OCI-M1 (cell line): ENCODE measurements at places on chromosomes 7 and 10.

GRCh38 chr7:73622909-73623797 is 1.2 kb downstream of the MLXIPL start:
- peak; percentile 95 for DNase-seq

- DNase-seq: no peak
Observed at GRCh38 chr10:118903251-118903650, 126.3 kb upstream of the NANOS1 start.

DNA sequence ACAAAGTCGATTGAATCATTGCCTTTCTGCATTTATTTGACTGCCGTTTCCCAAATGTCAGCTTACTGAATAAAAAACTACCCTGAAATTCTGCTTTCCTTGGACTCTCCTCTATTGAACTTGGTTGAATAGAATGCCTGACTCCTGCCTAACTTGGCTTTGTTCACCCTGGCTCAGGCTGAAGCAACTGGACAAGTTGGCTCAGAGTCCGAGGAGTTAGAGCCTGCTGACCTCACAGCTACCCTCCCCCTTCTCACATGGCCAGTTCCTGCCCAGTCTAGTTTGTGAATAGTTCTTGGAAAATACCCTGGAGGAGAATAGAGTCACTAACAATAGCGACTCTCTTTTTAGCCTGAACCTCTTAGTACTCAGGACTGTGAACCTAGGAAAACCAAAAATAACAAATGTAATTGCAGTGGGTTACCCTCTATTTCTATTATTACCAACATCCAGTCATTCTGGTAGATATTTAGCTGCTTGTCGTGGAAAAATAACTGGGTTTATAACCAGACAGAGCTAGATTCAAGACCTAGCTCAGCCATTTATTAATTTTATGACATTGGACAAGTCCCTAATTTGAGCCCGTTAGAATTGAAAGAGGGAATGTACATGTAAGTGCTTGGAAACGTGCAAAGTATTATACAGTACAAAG is 17.3 kb upstream of the NRBF2 start:
- DNase-seq: peak; percentile 40

DNA sequence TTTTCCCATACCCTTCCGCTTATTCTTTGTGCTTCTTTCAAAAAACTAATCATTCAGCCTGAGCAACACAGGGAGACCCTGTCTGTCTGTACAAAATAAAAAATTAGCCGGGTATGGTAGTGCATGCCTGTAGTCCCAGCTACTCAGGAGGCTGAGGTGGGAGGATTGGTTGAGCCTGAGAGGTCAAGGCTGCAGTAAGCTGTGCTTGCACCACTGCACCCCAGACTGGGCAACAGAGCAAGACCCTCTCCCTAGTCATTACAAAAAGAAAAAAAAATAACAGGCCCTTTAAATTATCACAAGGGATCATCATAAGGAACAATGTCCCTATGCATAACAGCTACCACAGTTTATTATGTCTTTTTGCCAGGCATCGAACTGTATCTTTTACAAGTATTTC is 119.6 kb downstream of the TRIM24 start:
- no peak for DNase-seq

DNA sequence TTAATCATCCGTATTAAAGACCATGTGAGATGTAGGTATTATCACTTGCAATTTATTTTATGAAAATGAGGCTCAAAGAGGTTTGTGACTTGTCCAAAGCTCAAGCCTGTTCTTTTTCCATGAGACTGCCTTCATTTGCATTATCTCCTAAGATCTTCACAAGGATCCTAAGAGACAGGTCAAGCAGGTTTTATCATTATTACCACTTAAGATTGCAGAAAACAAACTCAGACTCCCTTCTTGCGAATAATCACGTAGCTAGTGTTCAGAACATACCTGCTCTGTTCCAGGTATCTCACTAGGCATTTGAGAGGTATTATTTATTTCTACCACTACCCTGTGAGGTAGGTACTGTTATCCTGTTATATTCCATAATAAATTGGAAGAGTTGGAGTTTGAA is 64.8 kb downstream of the ZNRF2 start:
- DNase-seq: peak; percentile 53

DNA sequence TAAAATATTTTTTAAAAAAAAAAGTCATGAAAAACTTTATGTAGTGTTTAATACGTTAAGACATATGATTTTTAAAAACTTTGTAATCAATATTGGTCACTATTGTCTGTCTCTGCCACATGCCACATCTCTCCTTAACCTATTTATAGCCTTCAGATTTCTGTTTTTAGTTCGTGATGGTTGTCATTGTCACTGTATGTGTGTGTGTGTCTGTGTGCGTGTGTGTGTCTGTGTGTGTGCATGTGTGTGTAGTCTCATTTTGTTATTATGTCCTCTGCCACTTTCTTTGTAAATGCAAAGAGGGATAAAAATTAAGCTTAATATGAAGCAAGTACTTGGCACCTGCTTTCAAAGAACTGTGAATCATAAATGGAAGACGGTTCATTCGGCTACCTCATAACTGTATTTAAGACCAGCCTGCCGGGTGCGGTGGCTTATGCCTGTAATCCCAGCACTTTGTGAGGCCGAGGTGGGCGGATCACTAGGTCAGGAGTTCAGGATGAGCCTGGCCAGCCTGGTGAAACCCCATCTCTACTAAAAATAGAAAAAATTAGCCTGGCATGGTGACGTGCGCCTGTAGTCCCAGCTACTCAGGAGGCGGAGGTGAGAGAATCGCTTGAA is 354.0 kb downstream of the ARL4A start:
- DNase-seq: no peak

DNA sequence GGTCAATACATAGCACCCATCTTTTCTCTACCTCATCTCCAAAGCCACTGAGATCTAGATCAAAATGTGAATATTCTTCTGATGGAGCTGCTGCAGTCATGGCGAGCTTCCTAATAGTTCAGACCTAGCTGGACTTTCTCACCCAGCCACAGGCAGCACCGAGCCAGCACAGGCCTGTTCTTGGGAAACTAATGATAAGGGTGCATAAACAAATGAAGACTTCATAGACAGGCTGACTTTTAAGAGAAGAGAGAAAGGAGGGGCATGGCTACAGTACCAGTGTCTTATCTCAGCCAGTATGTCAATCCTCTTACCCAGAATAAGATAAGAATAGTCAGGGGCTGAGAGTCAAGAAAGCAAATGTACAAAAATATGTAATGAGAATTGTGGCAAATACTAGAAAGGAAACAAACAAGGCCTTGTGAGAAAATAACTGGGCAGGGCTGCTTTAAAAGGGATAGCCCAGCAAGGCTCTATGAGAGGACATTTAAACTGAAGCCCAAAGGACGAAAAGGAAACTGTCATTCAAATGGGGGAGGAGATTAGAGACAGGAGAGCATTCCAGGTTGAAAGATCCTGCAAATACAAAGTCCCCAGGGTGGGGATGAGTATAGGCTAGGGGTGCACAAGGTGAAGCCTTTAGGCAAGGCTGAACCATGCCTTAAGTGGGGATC is 21.8 kb upstream of the CDK14 start:
- peak; percentile 69 for DNase-seq

DNA sequence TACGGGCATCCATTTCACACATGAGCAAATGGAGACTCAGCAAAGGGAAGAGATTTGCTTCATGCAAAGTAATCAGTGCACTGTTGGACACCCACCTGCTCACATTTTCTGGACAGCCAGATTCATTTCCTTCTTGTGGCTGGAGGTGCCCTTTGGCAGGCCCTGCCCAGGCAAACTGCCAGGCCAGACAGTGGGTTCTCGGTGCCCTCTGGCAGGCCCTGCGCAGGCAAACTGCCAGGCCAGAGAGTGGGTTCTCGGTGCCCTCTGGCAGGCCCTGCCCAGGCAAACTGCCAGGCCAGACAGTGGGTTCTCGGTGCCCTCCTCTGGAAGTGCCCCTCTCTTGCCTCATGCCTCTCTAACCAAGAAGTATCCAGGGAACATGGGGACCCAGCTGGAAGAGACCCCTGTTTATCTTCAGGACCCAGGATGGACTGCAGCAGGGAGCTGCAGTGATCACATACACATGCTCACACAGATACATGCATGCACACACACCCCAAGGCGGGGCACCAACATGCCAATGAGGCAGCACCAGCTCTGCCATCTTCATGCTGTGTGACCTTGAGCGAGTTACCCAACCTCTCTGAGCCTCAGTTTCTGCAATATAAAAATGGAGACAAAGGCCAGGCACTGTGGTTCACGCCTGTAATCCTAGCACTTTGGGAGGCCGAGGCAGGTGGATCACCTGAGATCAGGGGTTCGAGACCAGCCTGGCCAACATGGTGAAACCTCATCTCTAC is 67.1 kb downstream of the OAT start:
- no peak for DNase-seq

- DNase-seq: no peak
Observed at GRCh38 chr7:90250601-90251303, 5.8 kb downstream of the CFAP69 start.

DNA sequence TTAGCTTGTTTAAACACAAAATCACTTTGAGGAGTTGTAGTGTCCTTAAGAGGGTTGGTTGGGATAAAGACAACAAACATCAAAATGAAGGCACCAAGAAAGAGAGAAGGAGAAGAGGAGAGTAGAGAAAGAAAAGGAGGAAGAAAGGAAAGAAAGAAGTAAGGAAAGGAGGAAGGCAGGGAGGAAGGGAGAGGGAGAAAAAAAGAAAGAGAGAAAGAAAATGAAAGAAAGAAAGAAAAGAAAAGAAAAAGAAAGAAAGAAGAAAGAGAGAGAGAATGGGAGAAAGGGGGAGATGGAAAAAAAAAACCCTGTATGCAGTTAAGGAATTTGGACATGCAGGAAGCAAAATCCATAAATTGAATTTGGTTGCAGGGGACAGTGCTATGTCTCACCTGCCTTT is 635.4 kb upstream of the FZD8 start:
- DNase-seq: no peak

GRCh38 chr10:74898201-74898976 is 72.0 kb downstream of the KAT6B start:
- no peak for DNase-seq

DNA sequence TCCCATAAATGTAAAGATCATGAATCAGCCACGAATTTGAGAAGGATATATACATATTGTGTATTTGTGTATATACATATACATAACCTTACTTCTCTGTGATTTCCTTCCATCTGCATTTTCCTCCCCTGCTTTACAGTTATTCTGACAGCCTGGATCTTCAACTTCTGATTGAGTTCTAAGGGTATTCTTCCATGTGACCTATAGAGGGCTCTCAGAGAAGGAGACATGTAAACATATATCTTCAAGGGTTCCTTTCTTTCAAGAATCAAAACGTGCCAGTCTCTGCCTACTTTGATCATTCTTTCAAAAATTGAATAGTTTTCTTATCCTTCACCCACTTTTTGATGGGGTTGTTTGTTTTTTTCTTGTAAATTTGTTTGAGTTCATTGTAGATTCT is 453.7 kb upstream of the POT1 start:
- DNase-seq: peak; percentile 31
